ENCODE measurements at places on chromosomes 6 and 20. TPM values are rescaled to one million over a fixed set of nuclear protein-coding genes. Genes with fewer than 3 reads are reported as not detected.

Gene PNLDC1
- 0.47 TPM for total RNA-seq

Gene RNF144B
- total RNA-seq = 13.7 TPM

- no peak for ATAC-seq
Observed at GRCh38 chr6:45075246-45075645, 252.9 kb upstream of the RUNX2 start.

DNA sequence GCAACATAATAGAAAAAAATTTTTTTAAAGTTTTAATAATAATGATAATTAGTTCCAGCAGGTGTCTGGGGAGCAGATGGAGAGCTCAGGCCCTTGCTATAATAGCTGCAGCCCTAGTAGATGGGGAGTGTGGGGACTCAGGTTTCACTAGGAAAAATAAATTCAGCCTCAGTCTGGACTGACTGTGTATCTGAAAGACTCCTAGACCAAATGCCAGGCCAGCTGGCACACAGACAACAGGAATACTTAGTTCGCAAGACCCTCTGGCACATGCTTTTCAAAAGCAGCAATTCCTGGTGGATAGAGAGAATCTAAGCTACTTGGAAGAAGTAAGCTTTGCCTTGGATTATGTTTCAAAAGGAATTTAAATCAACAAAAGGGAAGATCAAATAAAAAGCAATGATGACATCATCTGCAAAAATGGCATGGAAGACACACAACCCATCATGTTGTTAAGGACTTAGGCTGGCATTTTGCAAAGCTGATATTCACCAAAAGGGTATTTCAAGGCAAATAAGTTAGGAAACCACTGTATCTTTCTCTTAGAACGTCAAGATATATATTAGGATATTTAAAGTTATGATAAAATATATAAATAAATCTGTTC lies 107.8 kb downstream of the RNGTT start:
- ATAC-seq = no peak

DNA sequence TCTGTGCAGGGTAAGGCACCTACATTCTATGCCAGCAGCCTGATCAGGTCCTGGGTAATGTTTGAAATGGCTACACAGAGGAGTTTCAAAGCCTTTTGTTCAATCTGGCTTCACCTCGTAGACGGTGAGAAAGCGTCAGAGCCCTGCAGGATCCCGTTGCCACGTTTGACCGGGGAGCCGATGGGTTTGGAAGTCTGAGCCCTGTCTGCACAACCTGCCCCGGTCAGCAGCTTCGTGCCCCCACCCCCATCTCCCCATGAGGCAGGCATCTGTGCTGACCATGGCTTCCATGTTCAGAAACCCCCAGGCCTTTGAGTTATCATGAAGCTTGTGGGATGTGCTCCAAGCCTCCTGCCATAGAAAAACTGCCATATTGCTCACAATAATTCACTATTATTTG lies 63.9 kb downstream of the PTPN1 start:
- no peak for ATAC-seq

GRCh38 chr6:157688275-157688959 lies 134.6 kb upstream of the SNX9 start:
- peak; percentile 13 for ATAC-seq

GRCh38 chr20:44054118-44054517 lies 132.9 kb downstream of the JPH2 start:
- ATAC-seq = no peak

DNA sequence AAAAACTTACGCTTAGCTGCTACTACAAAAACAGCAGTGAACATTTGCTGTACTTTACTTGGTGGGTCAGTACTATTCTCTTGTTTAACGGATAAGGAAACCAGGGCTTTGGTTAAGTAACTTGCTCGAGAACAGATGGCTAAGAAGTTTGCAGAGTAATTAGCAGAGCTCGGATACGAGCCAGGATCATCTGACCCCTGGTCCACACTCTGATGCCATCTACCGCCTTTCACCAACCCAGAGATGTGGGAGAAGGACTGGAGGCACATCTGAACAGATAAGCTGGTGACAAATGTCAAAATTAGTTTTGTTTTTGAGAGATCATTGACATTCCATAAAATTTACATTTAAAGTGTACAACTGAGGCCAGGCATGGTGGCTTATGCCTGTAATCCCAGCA lies 18.9 kb upstream of the RPL7L1 start:
- no peak for ATAC-seq

- ATAC-seq = no peak
Observed at GRCh38 chr6:114714836-114715507, 372.1 kb upstream of the HS3ST5 start.

GRCh38 chr20:17676378-17676759 lies 5.7 kb downstream of the RRBP1 start:
- ATAC-seq = no peak

DNA sequence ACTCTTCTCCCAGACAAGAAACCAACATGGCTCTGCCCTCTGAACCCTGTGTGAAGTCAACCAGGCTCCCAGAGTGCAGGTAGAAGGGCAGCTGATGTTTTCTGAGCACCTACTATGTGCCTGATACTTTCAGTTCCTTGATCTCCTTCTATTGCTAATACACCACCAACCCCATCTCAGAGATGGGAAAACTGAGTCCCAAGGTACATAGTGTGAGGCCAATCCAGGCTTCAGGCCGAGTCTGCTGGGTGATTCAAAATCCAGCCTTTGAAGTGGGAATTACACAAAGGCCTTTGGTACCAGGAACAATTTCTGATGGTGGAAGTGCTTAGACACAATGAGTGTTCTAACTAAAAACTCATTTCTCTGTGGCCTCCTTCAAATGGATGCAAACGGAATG lies 96.3 kb downstream of the NFATC2 start:
- ATAC-seq = no peak

All from gastroesophageal sphincter (tissue), 4 donors.